Stimulated activated CD8-positive, alpha-beta memory T cell treated with anti-CD3 and anti-CD28 coated beads, Interleukin-12 subunit alpha, Interleukin-12 subunit beta, amount 100 ng/mL, for 4 hours (primary cell): ENCODE measurements at places on chromosomes 11 and 22.

- no peak for DNase-seq
Measured at GRCh38 chr11:43145653-43146052, 166.1 kb upstream of the API5 start.

DNA sequence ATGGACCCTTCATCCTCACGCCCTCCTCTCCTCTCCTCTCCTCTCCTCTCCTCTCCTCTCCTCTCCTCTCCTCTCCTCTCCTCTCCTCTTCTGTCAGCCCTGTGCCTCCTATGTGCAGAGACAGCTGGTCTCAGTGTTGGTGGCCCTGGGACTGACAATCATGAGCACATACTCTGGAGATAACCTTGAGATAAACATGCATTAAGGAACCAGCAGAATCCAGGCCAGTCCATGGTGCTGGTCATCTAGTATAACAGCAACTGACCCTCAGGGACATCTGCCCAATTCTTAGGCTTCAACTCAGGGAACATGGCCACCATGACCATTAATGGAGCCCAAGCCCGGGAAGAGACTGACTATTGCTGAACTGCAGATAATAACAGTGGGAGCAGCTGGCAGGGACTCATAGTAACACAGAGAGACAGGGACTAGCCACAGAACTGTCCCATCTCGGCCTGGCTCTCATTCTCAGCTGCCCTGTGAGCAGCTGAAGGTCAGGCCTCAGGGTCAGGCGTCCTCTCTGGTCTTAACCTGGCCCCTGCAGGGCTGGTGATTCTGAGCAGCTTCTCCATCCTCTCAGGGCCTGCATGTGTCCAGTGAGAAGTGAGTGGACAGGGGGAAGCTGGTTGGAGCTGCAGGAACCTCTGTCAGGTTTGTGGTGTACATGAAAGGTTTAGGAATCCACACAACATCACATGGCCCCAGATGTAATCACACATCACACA is 45.4 kb downstream of the GGTLC2 start:
- DNase-seq: no peak

DNA sequence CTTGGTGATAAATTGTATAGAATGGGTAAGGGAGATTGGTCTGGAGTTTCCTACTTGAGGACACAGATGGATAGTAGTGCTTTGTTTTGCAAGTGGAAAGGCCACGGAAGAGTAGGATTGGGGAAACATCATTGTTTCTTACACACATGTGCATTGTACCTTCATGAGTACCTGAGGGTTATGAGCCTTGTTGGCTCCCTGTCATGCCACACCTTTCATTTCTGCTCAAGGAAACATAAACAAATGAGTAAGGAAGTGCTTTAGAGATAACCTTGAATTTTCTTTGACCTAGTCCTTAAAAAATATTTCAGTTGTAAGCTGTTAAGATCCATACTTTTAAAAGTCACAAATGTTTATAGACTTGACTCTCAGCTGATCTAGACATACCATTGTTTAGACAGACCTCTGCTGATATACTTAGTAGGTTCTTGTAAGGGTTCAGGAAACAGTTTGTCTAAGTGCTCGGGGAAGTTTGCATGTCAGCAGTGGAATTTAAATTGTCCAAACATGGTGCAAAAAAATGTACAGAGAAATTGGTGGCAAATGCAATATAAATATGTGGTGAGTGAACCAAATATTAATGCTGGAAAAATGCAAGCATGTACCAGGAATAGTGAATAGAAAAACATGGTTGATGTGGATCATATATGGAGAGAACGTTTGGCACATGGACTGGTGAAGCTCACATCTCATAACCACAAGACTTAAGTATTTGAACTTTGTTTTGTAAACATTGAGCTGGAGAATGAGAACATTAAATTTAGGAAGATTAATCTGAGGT is 40.9 kb downstream of the GAS2 start:
- no peak for DNase-seq

DNA sequence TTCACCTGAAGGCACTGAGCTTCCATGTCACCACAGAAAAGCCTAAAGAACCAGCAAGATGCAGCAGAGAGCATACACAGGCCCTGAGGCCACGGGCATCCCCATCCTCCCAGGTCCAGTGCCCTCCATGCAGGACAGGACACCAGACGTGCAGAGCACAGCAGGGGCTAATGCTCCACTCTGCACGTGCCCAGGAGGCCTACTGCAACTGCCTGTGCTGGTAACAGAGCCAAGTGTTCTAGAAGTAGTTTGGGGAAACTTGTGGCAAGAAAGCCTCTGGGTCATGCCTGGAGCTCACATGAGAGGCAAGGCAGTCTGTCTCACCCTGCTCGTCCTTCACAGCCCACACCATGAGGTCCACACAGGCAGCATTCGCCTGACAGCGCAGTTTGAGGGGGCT is 30.7 kb downstream of the SERPIND1 start:
- no peak for DNase-seq

- DNase-seq: no peak
Measured at GRCh38 chr11:33063326-33063881, 24.0 kb downstream of the TCP11L1 start.

DNA sequence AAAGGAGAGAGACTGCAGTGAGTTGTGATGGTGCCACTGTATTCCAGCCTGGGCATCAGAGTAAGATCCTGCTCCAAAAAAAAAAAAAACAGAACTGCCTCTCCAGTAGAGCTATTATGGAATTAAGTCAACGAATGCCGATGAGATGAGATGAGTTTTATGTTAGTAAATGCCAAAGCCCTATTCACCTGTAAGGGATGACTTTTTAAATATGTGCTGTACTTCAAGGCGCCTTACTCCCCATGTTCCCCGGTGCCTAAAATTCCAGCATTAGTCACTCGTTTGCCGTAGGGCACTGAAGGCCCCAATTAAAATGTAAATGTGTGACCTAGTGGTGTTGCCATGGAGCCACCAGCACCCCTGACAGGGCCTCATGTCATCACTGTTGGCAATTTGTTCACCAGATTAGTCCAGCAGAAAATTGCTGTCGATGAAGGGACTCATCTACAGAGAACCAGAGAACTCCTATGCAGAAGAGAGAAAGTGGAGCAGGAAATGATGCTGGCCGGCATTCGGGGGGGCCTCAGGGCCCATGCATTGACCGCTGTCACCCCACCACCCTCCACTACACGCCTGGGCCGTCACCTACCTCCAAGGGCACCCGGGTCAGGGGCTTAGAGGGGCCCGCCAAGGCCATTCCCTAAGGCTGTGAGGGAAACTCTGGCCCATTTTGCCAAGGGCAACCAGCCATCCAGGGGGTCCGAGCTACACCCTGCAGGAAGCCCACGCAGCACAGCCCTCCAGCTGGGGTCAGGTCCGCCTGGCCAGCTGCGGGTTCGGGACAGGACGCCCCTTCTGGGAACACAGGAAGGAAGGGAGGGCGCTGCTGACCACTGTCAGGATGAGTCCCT is 17.8 kb downstream of the LIF start:
- DNase-seq: no peak

GRCh38 chr11:116465056-116465455 is 307.7 kb downstream of the BUD13 start:
- no peak for DNase-seq

DNA sequence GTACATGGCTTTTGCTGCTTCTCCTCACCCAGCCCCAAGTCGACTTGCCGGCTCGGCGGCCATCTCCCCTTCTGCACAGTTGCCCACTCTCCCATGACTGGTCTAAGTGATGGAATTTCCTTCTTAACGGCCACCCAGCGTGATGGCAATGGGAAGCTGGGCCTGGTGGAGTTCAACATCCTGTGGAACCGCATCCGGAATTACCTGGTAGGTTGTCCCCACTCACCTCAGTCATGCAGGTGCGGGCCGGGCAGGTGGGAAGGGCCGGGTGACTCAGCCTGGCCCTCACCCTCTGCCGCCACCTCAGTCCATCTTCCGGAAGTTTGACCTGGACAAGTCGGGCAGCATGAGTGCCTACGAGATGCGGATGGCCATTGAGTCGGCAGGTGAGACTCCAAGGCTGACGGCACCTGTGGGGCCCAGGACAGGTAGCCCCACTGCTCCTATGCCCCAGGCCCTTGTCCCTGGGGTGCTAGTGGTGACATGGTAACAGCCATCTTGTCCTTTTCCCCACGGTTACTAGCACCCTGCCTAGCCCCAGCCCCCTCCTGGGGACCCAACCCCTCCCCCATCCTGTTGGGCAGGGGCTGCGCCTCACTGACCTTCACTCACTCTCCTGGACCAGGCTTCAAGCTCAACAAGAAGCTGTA is 28.1 kb downstream of the CAPN1 start:
- no peak for DNase-seq

DNA sequence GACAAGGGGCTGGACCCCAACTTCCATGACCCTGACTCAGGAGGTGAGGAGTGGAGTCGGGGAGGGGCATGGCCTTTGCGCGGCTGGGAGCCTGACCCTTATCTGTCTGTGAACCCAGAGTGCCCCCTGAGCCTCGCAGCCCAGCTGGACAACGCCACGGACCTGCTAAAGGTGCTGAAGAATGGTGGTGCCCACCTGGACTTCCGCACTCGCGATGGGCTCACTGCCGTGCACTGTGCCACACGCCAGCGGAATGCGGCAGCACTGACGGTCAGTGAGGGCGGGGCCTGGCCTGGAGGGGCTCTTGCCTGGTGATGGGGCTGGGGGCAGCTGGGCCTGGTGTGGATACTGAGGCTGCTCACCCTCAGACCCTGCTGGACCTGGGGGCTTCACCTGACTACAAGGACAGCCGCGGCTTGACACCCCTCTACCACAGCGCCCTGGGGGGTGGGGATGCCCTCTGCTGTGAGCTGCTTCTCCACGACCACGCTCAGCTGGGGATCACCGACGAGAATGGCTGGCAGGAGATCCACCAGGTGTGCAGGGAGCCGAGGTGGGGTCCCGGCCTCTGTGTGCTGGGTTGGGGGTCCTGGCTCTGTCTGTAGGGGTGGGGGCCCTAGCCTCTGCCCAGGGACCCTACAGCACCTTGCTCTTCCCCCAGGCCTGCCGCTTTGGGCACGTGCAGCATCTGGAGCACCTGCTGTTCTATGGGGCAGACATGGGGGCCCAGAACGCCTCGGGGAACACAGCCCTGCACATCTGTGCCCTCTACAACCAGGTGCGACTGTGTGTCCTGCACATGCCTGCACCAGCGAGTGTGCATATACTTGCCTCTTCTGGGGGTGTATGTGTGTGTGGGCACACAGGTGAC is 6.3 kb downstream of the SHANK3 start:
- DNase-seq: no peak

DNA sequence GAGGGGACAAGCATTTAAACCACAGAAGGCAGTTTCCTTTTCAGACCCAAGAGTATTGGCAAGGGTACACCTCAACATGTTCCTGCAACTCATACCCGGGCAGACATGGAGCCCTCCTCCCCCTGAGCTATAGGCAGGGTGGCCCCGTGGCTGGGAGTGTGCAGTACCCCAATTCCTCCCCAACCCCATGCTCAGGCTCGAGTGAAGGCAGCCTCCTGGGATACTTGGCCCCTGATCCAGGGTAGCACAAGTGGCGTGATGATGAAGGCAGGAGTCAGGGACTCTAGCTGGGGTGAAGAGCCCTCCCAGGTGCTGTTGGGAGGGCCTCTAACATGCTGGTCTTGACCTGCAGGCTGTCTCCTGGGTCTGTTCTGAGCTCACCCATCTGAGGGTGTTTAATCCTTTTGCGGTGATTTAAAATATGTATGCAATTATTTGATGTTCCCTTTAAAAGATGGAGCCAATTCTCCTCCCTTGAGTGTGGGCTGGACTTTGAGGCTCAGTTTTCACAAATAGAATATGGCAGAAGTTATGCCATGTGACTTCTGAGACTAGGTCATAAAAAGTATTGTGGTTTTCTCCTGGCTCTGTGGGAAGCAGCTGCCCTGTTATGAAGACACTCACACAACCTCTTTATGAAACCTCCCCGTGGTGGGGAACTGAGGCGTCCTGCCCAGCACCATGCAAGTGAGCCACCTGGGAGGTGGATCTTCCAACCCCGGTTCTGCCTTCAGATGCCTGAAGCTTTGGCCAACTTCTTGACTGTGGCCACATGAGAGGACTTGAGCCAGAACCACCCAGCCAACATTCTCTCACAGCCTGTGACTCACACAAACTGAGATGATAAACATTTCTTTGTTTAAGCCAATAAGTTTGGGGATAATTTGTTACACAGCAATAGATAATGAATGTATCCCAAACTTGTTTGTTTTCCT is 54.7 kb upstream of the NECTIN1 start:
- DNase-seq: no peak

GRCh38 chr11:8086001-8086479 is 5.0 kb downstream of the TUB start:
- DNase-seq: no peak

DNA sequence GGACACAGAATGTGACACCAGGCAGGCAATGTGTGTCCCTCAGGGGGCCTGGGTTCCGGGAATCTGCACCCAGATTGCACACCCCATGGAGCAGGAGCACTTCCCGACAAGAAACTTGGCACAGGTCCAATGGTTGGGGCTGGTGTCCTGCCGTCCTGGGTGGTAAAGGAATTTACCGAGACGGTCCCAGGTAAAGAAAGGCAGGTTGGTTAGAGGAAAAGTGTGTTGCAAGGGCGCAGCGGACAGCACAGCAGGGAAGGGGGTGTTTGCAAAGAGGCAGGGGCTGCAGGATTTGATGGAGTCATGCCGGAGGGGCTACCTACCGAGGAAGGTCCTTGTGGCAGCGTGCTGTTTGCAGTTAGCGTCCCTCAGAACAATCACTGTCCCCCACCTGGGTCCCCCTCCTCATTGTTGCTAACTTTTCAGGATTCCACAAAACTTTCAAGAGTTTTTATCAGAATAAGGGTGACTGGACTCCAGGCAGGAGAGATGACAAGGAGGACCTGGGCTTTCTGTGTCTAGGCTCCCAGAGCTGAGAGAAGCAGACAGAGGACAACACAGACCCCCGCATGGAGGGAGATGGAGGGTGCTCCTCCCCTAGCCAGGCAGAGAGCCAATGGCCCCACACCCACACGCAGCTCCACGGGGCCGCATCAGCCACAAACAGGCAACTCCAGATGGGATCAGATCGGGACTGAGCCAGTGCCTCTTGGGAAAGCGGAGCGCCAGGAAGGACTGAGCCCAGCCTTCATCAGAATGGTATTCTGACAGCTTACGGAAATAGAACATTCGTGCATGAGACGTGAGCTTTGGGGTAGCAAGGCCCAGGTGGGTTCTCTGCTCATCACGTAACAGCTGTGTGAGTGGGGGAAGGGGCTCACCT is 1423.9 kb downstream of the BRD1 start:
- DNase-seq: no peak

GRCh38 chr11:105588001-105588400 is 21.9 kb upstream of the GRIA4 start:
- DNase-seq: no peak

- no peak for DNase-seq
Measured at GRCh38 chr22:28120691-28121592, 201.9 kb upstream of the PITPNB start.

DNA sequence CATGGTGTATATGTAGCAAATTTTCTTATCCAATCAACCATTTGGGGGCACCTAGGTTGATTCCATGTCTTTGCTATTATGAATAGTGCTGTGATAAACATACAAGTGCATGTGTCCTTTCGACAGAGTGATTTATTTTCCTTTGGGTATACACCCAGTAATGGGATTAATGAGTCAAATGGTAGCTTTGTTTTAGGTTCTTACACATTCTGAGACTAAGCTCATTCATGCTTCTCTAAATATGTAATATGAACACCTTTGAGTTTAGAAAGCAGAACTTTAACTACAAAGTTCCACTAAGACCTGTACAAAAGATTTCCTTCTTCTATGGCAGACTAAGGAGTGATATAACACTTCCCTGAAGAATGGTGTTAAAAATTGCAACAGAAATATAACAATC is 627.0 kb downstream of the KCNA4 start:
- no peak for DNase-seq
